ENCODE measurements at places on chromosomes 2 and 18. TPM values are rescaled to one million over a fixed set of nuclear protein-coding genes. Genes with fewer than 3 reads are reported as not detected.

Gene HMSD
- total RNA-seq = under 0.01 TPM

Gene SERTAD2
- 6.5 TPM for total RNA-seq

Gene CTAGE1
- not detected for total RNA-seq

Gene RESP18
- total RNA-seq = not detected

Gene SEC11C
- total RNA-seq = 21.6 TPM

Gene SIX2
- total RNA-seq = under 0.01 TPM

Gene FKBP1B
- total RNA-seq = 7.0 TPM

Gene CXCR1
- total RNA-seq = not detected

Gene INPP5D
- 0.46 TPM for total RNA-seq

Gene VWA3B
- total RNA-seq = 0.09 TPM

Gene UGT1A4
- total RNA-seq = not detected

Gene FLACC1
- 0.74 TPM for total RNA-seq

Gene DUSP19
- 3.8 TPM for total RNA-seq

Gene TXNDC9
- 45.1 TPM for total RNA-seq

Data from smooth muscle cell of bladder (primary cell).